ENCODE measurements at places on chromosomes 11 and 22.

DNA sequence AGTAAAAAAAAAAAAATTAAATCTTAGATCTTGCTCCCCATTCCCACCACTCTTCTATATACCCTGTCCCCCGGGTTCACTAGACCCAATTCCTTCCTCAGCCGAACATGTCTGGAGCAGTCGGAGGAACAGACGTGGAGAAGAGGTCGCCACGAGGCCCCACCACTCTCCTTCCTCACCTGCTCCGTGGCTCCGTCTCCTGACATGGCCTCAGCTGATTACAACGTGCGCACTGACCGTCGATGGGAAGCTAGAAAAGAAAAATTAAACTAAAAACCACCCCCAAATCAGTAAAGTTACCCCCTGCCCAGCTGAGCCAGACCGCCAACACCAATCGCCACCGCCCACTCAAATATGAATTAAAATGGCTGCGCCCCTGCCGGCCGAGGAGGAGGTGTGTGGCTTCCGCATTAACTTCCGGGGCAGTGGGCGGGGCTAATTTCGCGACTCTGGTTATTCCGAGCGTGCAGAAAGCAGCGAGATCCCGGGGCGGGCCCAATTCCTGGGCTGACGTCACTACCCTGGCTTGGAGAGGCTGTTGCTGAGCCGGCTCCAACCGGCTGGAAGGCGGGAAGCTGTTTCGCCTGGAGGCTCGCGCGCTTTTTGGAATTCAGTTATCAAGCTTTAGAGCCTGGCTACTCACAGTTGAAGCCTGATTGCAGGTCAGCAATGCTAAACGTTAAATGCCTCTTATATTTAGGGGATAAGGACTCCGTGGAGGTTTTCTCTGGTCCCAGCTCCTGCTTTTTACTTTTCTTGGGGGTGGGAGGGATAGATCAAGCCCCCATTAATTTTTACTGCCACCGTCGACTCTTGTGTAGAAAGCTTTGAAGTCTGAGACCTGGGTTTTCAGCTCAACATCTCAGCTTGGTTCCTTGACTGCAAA is at the start of gene CSTF3:
CSTF3 (minus strand) TSS at position 361 of the 886 bp plus-strand sequence; CDS start at position 206, 155 bp downstream.
- peak; percentile 98 for DNase-seq

GRCh38 chr11:71305451-71306125 is 53.2 kb upstream of the SHANK2 start:
- no peak for DNase-seq

DNA sequence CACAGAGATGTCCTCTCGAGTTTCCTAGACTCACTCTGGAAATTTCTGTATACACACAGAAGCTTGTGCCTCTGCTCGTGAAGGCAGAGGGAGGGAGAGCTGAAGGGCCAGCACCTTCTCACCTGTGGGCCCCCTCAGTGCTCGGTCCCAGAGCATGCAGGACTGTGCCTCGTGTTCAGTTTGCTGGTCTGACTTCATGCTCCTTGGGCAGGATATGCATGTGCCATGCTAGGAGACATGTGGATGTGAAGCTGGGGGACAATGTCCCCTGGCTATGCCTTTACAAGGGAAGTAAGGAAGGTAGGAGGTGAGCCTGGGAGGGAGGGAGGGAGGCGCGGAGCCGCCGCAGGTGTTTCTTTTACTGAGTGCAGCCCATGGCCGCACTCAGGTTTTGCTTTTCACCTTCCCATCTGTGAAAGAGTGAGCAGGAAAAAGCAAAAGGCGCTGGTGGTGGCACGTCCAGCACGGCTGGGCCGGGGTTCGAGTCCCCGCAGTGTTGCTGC is 22.6 kb downstream of the NEAT1 start:
- no peak for DNase-seq

DNA sequence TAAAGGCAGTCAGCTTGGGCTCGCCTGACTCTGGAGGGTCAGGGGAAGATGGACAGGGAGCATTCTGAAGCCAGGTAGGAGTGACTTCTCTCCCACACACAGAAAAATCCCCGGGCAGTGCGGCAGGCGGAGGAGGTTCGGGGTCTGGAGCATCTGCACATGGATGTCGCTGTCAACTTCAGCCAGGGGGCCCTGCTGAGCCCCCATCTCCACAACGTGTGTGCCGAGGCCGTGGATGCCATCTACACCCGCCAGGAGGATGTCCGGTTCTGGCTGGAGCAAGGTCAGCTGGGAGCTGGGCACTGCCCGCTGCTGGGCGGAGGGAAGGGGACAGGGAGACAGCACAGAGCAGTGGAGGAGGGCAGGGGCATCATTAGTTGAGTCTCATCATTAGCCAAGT is 13.2 kb upstream of the POU2F3 start:
- no peak for DNase-seq

DNA sequence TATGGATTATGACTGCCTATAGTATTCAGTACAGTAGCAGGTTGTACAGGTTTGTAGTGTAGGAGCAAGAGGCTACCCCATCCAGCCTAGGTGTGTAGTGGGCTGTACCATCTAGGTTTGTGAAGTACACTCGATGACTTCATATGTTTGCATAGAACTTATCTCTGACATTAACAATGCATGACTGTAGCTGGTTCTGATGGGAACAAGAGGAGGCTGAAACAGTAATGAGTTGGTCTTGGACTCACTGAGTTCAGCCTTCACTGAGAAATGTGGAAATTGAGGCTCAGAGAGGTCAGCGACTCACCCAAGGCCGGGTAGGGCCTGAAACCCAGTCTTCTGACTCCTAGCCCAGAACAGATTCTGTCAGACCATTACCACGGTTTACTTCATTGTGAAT is 13.0 kb downstream of the MYO7A start:
- no peak for DNase-seq

- DNase-seq: no peak
Measured at GRCh38 chr11:132607575-132607974, 924.7 kb downstream of the OPCML start.
